NCI-H526 (cell line): ENCODE measurements at places on chromosomes 7 and 10.

GRCh38 chr10:32379950-32380551 is 33.1 kb upstream of the EPC1 start:
- DNase-seq: no peak

DNA sequence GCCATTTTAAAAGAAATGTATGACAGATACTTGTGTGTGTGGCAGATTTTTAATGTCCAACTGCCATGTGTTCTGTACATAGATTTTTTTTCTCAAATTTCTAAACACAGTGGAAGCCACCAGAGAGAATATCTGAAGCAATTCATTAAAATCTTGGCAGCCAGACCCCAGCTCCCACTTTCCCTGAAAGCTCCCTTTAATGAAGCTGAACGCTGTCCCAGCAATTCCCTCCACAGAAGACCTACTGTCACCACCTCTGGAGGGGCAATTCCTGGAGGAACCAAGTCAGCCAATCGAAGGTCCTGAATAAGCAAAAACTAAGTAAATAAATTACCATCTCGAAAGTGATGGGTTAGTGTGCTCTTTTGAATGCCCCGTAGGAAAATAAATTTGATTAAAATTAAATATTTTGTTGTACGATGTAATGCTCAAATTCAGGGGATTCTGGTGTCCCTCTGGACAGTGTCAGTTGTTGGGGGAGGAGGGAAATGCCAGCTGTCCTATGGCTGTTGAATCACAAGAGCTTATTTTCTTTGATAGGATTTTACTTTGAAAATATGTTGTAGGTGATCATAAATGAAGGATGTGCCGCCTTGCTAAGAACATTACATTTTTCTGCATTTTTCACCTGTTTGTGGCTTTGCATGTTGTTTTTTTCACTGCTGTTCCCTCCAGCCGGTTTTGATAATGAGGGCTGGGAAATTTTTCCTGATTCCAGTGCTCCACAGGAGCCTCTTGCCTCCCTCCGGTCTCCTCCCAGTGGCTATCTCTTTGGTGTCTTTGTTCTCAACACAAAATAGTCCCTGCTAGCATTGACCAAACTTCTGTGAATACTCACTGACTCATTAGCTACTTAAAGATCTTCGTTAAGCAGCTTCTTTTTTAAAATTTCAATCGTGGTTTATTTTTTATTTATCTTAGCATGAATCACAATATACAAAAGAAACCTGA is 9.2 kb upstream of the GSAP start:
- no peak for DNase-seq

- no peak for DNase-seq
Measured at GRCh38 chr10:72658696-72659400, 33.0 kb upstream of the MICU1 start.

- DNase-seq: no peak
Measured at GRCh38 chr10:13311177-13311575, 11.3 kb upstream of the PHYH start.

- DNase-seq: peak; percentile 6
Measured at GRCh38 chr7:37416378-37417106, 32.1 kb downstream of the ELMO1 start.

GRCh38 chr7:2861509-2861908 is 17.4 kb upstream of the GNA12 start:
- DNase-seq: no peak

GRCh38 chr7:15494711-15495110 is 67.1 kb downstream of the AGMO start:
- no peak for DNase-seq

DNA sequence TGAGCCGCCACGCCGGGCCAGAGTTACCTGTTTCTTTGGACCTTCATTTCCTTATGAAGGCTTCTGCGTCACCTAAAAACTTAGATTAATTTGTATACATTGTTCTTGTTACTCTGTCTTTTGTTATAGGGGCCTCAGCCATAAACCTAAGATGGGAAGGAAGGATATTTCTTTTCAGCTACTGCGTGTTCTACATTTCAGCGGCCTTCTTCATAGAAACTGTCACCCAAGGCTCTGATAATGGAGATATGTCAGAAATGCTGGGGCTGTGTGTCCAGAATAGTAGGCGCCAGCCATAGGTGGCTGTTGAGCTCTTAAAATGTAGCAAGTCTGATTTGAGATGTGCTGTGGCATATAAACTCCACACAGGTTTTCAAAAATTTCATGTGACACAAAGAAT is 52.9 kb downstream of the HK1 start:
- no peak for DNase-seq

- no peak for DNase-seq
Measured at GRCh38 chr7:41599760-41600159, 103.1 kb downstream of the INHBA start.

- no peak for DNase-seq
Measured at GRCh38 chr10:65742906-65743305, 1182.9 kb upstream of the LRRTM3 start.

- no peak for DNase-seq
Measured at GRCh38 chr10:124497196-124497881, 35.7 kb downstream of the LHPP start.
